ENCODE measurements at places on chromosomes 6 and 20.

- DNase-seq: no peak
These were observed 19.7 kb upstream of the TAGAP start for GRCh38 chr6:159064477-159064876.

DNA sequence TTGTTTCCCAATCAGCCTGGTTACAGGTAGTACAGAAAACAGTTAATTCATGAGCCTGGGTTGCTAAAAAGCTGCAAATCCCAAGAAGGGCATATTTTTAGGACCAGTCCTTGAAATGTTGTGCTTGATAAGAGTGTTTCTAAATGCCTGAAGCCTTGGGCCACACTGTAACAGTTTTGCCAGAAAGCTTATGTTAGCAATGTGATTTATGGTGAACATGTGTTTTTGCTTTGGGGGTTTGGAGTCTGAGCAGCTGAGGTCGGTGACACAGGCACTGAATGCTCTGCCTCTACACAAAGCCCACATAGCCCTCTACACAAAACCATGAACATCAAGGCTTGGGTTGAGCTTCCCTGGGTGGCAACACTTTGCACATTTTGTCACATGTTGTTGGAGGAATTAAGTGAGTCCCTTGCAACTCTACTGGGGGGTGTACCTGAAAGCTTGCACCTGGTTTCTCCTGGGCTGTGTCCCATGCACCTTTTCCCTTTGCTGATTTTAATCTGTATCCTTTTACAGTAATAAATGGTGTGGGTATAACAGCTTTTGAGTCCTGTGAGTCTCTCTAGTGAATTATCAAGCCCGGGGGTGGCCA lies 22.2 kb downstream of the AHI1 start:
- no peak for DNase-seq

GRCh38 chr6:109516929-109517328 lies 33.9 kb upstream of the ZBTB24 start:
- DNase-seq: no peak

DNA sequence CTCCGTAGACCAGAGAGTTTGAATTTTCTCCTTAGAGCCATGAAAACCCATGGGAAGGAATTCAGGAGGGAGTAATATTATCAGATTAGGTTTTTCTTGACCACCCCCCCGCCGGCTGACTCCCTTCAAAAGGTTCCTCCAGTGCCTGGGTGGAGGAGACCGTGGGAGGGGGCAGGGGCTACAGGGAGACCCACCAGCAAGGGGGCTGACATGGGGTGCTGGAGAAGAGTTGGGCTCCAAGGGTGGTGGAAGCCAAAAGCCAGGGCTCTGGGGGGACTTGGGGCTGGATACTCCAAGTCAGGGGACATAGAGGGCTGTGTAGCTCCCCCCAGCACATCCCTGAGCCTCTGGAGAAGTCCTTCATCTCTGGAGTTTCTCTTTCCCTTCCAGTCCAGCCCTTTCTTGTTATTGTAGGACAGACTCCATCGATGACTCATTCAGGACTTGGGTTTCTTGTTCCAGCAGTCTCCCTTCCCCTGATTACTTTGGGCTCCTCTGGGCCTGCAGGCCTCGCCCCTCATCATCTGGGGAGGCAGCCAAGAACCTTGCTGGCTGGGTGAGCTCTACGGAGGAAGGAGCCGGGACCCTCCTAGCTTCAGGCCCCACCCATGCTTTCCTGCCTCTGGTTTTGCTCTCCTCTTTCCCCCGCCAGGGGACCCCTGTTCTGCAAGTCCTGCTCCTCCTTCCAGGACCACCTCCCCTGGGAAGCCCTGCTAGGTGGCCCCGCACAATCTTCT lies 10.5 kb upstream of the KIAA1755 start:
- DNase-seq: no peak

- DNase-seq: no peak
These were observed 496.8 kb upstream of the JAG1 start for GRCh38 chr20:11170565-11170964.

- DNase-seq: no peak
These were observed 95.4 kb downstream of the TMEM170B start for GRCh38 chr6:11632795-11633511.

DNA sequence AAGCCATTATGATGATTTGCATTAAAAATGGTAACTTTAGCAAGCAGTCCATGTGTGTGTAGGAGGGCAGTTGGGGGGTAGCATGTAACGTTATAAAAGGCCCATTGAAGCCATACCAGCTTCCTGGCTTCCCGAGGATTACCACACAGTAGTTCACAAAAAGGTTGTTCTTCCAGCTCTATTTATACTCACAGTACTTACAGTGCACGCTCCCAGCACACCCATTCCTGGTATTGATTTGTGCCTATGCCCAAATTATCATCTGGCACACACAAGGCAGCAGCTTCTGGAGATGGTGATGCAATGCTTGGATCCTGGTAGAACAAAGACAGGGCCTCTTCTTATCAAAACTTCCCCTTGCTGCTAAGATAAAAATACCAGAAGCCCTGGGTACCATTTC lies 436.8 kb downstream of the HAO1 start:
- no peak for DNase-seq

GRCh38 chr6:37357288-37357687 lies 3.5 kb downstream of the RNF8 start:
- no peak for DNase-seq

- no peak for DNase-seq
These were observed 26.2 kb downstream of the BCAS1 start for GRCh38 chr20:54044156-54044555.

GRCh38 chr20:14491436-14491835 lies 154.0 kb upstream of the FLRT3 start:
- no peak for DNase-seq

DNA sequence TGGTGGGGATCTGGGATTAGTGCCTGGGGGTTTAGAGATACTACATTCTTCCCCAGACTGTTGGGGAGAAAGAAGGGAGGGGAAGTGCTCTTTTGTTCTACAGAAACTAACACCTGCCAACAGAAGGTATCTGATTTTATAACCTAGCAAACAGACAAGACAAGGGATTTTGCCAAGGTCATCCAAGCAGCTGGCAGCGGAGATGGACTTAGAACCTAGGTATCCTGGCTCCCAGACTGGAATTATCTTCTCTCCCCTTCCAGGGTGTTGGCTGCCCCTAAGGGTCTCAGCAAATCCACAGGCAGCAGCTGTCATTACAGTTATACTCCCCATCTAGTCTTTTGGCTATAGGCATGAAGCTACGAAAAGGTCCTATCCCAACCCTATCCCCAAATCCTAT lies 8.4 kb downstream of the SDC4 start:
- no peak for DNase-seq

DNA sequence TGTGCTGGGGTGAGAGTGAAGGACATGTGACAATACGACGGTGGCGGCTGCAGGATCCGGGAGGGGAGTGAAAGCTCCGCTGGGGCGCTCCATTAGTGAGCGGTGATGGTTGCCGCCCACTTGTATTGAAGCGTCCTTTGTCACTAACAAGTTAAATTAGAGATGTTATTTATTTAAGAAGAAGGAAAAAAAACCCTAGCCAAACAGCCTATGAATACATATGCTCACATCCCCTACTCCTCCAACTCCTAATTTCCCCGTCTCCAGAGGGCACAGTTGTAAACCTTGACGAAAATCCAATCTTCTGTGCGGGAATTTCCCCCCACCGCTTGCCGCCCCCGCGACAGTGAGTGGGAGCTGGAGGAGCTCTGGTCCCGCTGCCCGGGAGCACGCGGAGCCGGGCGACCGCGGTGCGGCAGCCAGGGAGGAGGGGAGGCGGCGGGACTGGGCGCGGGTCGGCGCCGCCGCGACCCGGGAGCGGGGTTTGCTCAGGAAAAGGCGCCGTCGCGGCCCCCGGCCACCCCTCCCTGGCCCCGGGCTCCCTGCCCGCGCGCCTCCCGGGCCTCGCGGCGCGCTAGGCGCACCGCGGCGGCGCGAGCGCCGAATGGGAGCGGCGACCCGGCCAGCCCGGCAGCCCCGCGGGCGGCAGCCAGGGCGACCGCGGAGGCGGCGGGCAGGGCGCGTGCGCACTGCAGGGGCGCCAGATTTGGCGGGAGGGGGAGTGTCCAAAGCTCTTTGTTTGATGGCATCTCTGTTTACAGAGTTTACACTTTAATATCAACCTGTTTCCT lies at the start of gene MYB:
MYB (plus strand) TSS at position 767 of the 791 bp plus-strand sequence. CDS start 206 bp downstream, outside the sequence.
- peak; percentile 37 for DNase-seq

GRCh38 chr6:37160922-37161778 lies 8.8 kb upstream of the PIM1 start:
- DNase-seq: no peak

- DNase-seq: no peak
These were observed 4.6 kb downstream of the GPLD1 start for GRCh38 chr6:24484657-24485323.
